ENCODE measurements at places on chromosomes 4 and X.

DNA sequence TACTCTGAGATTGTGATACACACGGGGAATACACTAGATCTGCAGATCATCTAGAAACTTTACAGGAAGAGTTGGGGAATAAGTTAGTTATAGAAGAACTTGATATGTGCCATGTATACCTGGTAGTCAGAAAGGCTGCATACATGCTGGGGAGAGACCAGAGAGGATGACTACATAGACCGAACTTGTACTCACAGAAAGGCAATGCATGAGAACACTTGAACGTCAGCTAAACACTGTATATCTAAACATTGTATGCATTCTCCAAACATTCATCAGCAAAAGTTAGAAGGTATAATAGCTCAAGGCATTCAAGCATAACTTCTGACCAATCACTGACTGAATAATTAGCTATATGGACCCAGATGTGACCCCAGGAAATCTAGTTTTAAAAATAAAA lies 78.0 kb upstream of the PDHA2 start:
- no peak for DNase-seq

DNA sequence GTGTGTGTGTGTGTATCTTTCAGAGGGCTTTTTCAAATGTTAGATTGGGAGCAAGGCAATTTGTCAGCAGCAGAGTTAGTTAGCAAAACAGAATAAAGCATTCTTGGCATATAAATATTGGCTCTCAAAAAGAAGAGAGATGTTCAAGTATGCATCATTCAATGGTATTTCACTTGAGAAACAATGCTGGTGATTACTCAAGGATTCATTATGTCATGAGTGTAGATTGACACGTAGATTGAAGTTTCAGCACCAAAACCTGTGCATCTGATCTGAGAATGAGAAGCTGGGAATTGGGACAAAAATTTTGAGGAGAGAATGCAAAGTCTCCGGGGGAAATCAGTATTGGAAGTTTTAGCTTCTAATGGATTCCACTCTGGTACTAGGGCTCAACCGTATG lies 241.4 kb downstream of the FRMPD4 start:
- DNase-seq: no peak

GRCh38 chrX:16839219-16839851 lies 30.8 kb downstream of the RBBP7 start:
- no peak for DNase-seq

DNA sequence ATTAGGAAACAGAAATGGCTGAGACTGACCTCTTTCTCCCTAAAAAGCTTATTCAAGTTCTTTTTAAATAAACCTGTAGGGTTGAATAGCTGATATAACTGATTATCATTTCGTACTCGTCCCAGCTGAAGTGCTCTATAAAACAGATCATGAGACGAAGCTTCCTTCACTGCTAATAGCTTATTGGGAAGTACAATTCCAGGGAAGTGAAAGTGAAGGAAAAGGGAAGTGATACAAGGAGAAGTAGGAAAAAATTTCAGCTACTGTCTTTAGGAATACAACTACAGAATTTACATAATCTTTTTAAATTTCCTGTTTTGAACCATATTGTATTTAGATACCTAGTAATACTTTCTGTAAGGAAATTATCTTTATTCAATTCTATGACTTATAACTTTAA lies 103.0 kb downstream of the SNCA start:
- DNase-seq: no peak

DNA sequence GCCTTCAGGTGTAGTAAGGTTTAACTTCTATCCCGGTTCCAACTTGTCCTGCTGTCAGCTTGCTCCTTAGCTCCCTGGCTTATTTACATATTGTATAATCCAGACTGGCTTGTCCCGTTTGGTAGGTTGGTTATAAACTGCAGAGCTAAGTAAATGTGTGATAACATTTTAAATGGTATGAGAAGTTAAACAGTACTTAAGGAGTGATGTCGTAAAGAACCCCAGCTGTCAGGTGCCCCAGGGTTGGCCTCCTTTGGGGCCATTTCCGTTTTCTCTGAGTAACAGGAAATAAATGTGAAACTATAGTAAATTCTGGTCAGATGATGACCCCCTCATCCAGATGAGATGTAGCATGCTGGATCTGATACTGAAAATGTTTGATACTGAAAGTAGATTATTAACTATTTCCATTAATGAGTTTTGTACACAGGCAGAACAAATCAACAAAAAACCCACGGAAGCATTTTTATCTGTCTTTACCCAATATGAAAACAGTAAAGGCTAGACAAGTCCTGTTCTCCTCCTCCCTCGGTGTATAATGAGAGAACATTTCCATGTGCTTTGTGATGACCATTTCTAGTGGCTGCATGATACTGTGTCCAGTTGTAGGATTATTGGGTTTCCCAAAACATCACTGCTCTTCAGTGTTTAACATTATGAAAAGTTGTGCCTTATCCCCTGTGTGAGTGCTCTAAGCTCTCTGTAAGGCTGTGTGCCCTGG lies 22.4 kb downstream of the GAB1 start:
- DNase-seq: no peak

- DNase-seq: no peak
Observed at GRCh38 chr4:121777625-121778024, 12.7 kb upstream of the SMIM43 start.

DNA sequence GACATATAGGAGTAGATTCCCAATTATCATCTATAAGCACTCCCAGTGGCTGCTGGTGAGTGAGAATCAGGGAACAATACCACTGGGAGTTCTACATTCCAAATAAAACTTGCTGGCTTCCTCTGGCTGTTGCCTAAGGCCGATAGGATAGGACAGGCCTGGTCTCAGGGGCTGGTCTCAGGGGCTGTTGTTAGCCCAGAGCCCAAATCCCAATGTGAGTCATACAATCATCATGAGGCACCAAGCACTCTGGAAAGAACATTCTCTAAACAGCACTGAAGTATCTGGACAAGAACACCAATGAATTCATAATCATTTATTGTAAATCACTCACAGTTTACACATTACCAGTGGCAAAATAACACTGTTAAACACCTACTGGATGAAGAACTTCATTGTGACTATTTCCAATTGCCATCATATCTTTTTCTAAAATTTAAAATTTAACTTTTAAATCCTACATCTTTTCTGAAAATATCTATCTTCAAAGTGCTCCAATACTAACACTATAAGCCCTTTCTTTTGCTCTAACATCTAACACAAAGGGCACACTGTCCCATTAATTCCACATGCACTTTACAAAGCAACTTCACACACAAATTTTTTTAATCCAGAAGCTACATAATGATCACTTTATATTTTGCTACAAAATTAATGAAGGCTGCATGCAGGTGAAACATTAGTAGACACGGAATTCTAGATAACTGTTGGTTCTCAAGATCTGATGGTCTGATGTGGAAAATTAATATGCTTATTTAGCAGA lies 67.6 kb upstream of the TMEM150C start:
- DNase-seq: no peak

GRCh38 chrX:78839711-78840110 lies 92.2 kb downstream of the LPAR4 start:
- DNase-seq: no peak

DNA sequence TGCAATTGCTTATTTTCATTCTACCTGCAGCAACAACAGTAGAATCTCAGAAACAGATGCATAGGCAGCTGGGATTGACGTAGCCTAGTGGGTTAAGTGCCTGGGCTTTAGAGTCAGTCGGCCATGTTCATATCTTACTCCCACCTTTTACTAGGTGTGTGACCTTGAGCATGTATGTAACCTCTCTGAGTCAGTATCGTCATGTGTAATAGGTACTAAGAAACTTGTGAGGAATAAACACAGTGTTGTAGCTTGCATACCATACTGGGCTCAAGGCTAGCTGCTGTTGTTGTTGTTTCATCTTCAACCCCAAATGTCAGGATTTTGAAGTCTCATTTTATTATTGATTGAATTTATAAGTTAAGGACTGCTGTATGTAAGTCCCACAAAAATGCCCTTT lies 14.2 kb downstream of the RAB9A start:
- DNase-seq: no peak

GRCh38 chrX:133970076-133970475 lies 15.3 kb downstream of the GPC3 start:
- no peak for DNase-seq

- no peak for DNase-seq
Observed at GRCh38 chrX:98523026-98523425, 1639.3 kb downstream of the RPA4 start.

Data from G401 (cell line).